GM19239 (cell line): ENCODE measurements at places on chromosomes 4 and X.

DNA sequence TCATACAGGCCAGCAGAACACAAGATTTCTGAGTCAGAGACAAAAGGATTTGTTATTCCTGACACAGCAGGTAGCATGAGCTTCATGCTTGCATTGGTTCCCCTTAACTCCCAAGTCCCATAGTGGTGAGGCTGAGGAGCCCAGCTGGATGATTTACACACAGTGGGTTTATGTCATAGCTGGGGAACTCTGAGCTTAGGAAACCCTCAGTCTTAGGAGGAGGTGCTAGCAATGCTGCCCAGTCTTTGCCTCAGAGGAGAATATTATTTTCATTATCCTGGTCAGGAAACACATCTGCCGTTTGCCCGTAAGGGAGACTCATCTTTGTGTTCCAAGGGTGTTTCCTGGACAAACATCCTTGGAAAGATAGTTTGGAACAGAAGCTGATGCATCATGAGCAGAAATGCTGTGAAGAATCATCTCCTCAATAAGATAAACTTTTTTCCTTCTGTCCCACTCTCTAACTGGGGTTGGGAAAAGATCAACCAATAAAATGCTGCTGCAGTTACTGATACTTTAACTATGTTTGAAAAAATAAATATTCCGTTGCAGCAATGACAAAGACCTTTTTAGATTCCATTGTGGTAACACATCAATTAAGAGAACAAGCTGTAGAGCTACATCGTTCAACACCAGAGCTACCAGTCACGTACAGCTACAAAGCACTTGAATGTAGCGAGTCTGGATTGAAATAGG lies 146.8 kb downstream of the DCLK2 start:
- DNase-seq: no peak

DNA sequence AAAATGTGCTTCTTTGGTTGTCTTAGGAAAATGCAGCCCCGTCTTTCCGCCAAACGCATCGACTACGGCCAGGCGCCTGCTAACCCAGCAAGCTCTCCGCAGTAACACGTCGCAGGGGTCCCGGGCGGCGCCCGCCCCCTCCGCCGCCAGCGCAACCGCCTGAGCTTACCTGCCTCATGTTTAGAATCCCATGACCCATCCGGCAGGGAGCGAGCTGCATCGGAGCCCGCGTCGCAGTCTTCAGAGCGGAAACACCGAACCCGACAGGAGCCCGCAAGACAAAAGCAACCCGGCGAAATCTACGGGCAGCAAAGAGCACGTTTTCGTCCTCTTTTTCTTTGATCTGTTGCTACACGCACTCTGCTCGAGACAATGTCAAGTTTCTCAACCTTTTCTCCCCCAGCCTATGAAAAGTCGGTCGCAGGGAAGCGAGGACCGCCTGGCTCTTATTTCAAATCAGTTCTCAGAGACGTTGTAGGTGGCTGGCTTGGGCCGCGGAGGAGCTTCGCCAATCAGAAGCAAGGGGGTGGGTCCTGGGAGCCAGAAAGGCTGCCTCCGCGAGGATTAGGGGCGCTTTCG lies at the start of gene MID1:
Gene MID1 (minus strand): TSS at position 465 of the 579 bp plus-strand sequence. CDS start 53,038 bp downstream, outside the sequence.
- no peak for DNase-seq

- peak; percentile 14 for DNase-seq
These were observed 87.0 kb downstream of the ANXA3 start for GRCh38 chr4:78638337-78639172.

DNA sequence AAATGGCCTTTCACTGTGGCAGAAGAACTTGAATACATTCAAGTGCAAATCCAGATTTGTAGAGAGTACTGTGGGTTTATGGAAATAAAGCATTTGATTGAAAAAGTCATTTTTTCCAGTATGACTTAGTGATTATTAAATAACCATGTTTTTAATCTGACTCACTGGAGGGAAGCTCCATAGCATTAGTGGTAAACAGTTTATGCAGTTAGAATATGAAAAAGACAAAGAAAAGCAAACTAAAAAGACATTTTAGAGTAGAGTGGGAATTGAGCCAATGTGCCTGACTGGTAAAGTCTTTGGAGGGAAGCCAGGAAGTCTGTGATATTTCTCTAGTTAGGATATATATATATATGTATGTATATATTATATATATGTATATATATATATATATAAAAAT lies 53.4 kb downstream of the FAT4 start:
- DNase-seq: no peak

GRCh38 chrX:149371986-149372385 lies 133.1 kb downstream of the IDS start:
- no peak for DNase-seq

GRCh38 chr4:169313732-169314131 lies 43.0 kb upstream of the SH3RF1 start:
- no peak for DNase-seq

GRCh38 chr4:76007089-76007862 lies at the start of gene CXCL9:
TSS of gene CXCL9 (minus strand) at chr4:76007509. CDS start at chr4:76007449, 60 bp downstream.
- no peak for DNase-seq

DNA sequence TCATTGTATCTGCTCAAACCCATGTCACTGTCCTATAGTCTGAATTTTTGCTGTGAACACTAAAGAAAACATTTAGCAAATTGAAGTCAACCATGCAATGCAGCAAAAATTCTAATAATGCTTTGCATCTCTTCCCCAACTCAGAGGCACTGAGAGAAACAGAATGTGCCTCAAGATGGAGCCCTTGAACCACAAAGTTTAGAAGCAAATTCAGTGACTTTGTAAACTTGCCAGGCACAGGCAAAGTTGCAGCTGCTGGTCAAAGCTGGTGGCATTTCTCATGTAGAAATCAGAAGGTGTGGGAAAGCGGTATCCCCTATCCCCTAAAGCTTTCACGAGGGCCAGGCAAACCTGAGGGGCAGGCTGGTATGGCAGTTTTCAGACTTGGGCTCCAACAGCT lies 121.7 kb upstream of the DIPK2B start:
- DNase-seq: no peak

DNA sequence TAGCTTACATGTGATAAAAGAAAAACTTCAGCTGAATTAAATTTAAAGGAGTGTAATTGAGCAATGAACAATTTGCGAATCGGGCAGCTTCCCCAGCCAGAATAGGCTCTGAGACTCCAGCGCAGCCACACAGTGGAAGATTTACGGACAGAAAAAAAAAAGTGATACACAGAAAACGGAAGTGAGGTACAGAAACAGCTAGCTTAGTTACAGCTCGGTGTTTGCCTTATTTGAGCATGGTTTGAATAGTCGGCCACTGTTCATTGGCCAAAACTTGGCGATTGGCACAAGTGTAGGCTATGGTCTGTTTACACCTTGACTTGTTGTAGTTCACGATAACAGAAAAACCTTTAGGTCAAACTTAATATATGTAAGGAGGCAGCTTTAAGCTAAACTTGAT lies 16.7 kb upstream of the SUPT20HL1 start:
- DNase-seq: no peak

DNA sequence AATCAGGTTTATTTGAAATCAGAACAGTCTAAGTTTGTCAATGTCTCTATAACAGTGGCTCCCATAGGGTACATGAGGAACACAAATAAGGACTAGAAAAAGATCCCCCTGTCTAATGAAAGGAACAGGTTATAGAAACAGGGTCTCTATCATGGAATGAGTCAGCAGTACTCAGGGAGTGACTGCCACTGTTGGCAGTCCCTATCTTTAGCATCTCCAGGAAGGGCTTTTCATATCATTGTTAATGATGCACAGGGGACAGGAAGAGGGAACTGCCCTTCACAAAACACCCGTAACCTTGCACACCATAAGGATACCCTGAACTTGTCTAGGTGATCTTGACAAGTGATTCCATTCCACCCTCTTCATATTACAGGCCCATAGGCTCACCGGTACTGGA lies 38.5 kb upstream of the SMIM10L2A start:
- DNase-seq: no peak

- DNase-seq: no peak
These were observed 200.6 kb downstream of the MAPK10 start for GRCh38 chr4:86159216-86159615.

- DNase-seq: no peak
These were observed 45.0 kb upstream of the IL13RA1 start for GRCh38 chrX:118682258-118683014.

- DNase-seq: no peak
These were observed 12.5 kb upstream of the BRS3 start for GRCh38 chrX:136475236-136475635.

DNA sequence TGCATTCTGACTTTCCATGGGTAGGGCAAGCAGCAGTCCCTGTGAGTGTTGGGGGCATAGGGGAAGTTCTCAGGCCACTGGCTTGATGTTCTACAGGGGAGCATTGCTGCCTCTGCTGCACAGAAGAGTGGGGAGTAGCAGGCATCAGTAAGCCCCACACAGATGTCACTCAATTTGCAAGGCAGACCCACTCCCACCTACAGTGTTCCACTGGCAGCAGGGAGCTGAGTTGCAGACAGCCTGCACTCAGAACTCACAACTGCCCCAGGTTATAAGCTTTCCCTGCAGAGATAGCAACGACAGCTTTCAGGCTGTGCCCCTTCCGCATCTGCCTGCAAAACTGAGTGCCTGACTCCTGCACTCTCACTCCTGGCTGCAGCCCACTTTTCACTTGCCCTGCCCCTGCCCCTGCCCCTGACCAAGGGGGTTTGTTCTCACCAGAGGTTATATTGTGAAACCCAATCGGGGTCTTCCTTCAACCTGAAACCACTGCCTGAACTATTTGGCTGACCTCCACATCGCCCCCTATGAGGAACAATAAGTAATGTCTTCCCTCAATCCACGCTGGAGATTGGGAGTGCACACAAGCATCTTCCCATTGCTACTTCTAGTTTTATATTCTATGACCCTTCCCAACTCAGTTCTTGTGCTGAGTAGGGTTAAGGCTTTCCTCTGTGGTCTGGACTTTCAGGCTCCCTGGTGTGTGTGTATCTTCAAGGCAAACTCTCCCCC lies 227.4 kb upstream of the CXorf51B start:
- DNase-seq: no peak

GRCh38 chr4:180060159-180060889 lies 2182.9 kb upstream of the TENM3 start:
- no peak for DNase-seq

DNA sequence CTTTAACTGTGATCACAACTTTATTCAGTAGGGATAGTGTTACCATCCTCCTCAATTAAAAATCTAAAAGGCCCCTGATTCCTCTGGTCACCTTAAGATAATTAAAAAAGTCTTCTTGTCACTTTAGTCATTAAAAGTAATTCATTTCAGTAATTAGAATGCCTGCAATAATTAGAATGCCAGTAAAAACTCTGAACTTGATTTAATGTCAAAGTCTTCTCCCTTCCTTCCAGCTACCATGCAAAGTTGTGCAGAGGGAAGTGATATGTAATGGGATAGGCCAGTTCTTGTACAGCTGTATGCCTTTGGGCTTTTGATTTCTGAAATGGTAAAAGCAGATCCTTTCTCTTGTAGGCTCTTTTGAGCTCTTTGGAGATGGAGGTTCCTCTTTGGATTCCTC lies 417.2 kb downstream of the ADAM29 start:
- DNase-seq: no peak

DNA sequence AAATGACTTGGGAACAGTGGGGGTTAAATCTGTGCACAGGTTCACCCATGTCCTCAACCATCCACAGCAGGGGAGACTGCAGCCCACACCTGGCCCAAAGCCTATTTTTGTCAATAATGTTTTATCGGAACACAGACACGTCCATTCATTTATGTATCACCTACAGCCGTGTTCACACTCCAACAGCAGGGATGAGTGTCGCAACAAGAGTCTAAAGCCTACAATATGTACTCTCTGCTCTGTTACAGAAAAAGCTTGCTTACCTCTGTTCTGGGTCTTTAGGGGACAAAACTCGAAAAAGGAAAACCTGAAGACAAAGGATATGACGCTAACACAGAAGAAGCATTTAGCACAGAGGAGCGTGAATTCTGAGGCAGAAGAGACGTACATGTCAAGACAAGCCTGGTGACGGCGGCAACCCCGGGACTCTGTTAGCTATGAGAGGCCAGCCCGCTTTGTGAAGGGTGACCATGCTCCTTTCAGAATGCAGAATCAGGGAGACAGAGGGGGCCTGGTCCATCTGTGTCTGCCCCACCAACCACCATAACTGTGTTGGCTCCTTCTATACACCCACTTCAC lies 45.5 kb downstream of the AFAP1 start:
- no peak for DNase-seq

GRCh38 chr4:153560908-153561307 lies 94.7 kb downstream of the TMEM131L start:
- DNase-seq: no peak

GRCh38 chrX:38804682-38805431 lies 3.6 kb downstream of the MID1IP1 start:
- DNase-seq: no peak

DNA sequence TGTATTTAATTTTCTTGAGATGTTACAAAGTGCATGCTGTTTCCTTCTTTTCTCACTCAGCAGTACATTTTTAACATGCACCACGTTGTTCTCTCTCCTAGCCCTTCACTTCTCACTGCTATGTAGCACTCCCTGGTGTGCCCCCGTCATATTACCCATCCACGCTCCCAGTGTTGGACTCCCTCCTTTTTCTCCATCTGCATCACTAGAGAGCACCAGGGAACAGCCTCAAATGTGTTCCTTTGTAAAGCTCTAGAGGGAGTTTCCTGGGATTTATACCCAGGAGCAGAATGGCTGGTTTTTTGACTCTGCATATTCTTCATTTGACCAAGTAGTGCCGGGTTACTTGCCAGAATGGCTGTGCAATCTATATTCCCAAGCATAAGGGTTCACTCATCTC lies 240.3 kb upstream of the ANXA3 start:
- no peak for DNase-seq

DNA sequence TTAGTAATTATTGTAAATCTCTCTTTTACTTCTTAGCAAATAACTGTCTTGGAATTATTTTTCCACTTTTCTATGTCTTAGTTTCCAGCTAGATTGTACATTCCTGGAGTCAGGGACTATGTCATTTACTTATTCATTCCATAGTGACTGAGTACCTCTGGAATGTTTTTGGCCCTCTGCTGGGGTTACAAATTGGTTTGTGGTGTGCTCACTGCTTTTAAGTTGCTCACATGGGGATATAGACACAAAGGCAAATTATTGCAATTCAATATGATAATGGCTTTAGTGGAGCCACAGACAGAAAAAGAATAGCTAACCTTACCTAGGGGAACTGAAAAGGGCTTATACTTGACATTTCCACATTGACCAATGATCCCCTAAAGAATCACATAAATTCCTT lies 63.7 kb upstream of the PDGFRA start:
- no peak for DNase-seq

- DNase-seq: no peak
These were observed 15.0 kb upstream of the MTNR1A start for GRCh38 chr4:186570193-186570996.
